ENCODE measurements at places on chromosomes 4 and X. TPM values are rescaled to one million over a fixed set of nuclear protein-coding genes. Genes with fewer than 3 reads are reported as not detected.
A peak's percentile ranks its signal among the peaks of the same experiment; 100 is the strongest.

GRCh38 chr4:17090063-17090462 lies 191.6 kb upstream of the LDB2 start:
- no peak for DNase-seq

- no peak for DNase-seq
Measured at GRCh38 chrX:141879616-141880015, 24.1 kb upstream of the MAGEC1 start.

DNA sequence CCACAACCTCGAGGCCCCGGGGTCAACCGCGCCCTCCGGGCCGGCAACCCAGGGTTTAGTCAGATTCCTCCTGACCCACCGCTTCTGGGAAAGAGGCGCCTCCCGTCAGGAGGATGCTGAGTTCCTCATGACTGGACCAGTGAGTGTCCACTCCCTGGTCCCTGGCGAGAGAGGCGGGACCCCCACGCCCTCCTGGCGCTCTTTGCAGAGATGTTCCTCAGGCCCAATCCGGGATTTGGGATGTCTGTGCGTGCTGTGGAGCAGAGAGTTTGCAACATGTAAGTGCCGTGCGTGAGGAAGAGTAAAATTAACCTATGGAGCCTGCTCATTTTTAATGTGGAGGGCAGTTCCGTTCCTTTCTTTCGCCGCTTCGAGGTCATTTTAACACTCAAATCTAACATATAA lies 824 bp upstream of the UGDH start:
- no peak for DNase-seq

DNA sequence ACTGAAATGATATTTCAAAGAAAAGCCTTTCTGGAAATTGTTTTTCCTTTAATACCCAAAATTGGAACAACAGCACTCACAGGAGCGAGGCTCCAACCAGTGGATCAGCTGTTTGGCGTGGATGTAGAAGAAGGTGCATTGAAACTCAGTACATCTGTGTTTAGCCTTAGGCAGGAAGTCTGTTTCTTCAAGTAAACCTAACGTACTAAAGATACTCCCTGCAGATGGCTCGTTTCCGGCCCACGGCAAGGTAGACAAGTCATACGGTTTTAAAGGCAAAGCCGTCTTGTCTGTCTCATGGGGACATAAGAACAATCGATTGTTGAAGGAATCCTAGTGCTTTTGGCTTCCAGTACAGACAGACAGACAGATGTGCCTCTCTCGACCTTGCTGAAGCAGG lies 50.0 kb upstream of the CLCN4 start:
- no peak for DNase-seq

- DNase-seq: no peak
Measured at GRCh38 chr4:100466501-100466900, 51.3 kb downstream of the EMCN start.

DNA sequence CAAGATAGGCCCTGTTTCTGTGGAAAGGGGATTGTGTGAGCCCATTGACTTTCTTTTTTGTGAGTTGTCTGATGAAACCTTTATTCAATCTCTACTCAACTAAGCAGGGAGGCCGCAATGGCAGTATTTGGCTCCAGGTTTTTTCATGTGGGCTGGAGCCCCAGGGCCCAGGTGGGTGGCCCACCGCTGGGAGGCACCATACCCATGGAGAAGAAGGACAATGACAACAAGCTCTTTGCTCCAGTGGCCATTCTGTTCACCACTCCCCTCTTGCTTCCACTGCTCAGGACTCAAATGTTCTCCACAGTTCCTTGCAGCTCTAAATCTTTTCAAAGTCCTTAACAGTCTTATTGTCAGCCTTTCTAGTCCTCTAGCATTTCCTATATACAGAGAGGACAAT lies 54.1 kb downstream of the HOPX start:
- no peak for DNase-seq

DNA sequence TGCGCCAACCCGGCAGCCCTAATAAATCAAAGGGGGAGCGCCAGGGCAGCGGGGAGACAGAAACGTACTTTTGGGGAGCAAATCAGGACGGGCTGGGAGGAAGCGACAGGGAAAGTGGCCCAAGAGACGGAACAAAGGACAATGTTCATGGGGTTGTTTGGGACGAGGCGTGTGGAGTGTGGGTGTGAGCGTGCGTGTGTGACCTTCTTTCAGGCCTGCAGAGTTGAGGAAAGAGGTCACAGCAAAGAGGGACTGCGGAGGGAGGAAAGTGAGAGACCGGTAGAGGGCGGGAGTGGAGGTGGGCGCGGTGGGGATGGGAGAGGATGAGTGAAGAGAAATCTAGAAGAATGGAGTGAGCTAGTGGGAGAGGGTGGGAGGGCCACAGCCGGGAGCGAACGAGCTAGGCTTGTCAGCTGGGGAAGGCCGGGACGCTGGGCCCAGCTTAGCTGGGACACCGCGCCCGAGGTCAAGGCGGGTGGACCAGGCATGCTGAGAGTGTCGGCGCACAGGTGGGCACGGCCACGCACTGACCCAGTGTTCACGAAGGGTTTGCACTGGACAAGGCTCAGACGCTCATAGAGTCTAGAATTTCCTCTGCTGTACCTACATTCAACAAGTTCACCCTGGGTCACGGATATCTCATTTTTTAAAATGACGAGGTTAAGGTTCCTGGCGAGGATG lies 14.7 kb upstream of the PITX2 start:
- no peak for DNase-seq

- DNase-seq: no peak
Measured at GRCh38 chr4:152606753-152607152, 70.9 kb upstream of the FBXW7 start.

- DNase-seq: peak; percentile 76
Measured at GRCh38 chr4:77093401-77093800, 17.6 kb upstream of the CCNI start.

GRCh38 chrX:110341189-110342035 lies 17.2 kb upstream of the RTL9 start:
- peak; percentile 83 for DNase-seq

- no peak for DNase-seq
Measured at GRCh38 chr4:121510341-121510874, 129.6 kb upstream of the QRFPR start.

GRCh38 chr4:41653523-41653922 lies 95.0 kb downstream of the PHOX2B start:
- no peak for DNase-seq

DNA sequence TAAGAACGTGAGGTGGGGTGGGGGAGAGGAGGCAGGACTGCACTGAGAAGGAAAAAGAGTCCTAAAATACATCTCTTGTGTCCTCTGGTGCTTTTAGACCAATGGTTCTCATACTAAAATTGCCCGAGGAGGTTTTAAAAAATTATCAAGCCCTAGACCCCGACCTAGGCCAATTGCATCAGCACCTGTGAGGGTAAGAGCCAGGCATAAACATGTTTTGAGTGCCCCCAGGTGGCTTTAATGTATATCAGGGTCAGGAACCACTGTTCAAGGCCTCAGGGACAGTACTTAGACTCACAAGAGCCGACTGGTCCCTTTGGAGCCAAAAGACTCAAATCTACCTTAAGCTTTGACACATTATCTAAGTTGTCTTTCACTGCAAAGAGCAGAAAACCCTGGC lies 37.5 kb upstream of the TMEM150C start:
- DNase-seq: no peak

The ASB5 gene
- 0.01 TPM for polyA plus RNA-seq

DNA sequence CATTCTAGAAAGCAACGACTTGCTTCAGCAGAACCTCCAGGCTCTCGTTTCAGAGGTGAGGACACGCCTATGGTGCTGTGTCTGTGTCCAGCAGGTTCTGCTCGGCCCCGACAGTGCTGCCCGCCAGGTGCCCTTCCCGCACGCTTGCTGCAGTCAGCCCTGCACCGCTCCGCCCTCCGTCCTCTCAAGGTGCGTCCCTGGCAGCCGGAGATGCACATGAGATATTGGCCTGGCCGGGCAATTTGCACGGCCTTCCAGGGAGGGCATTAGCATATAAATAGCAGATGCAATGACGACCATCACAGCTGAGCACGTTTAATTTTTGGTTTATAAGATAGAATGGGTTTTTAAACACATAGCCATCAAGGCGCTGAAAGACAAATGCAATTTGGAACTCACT lies 14.4 kb downstream of the UVSSA start:
- DNase-seq: no peak

The PAGE5 gene
- polyA plus RNA-seq: not detected

DNA sequence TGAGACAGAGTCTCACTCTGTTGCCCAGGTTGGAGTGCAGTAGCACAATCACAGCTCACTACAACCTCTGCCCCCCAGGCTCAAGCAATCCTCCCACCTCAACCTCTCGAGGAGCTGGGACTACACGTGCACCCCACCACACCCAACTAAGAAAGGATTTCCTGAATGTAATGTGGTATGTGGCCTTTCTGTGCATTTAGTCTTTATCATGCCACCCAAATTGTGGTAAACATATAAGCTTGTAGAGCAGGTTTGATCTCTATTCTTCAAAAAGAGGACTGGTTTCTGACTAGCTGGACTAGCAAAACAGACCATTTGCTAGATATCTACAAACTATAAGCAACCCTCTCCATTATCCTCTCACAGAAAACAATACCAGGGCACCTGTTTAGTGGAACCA lies 33.6 kb downstream of the ELOVL6 start:
- no peak for DNase-seq

- DNase-seq: no peak
Measured at GRCh38 chr4:157222771-157223160, 2.2 kb downstream of the GRIA2 start.

The SLC10A4 gene
- polyA plus RNA-seq: not detected

GRCh38 chr4:7359400-7360062 lies 75.2 kb downstream of the PSAPL1 start:
- DNase-seq: no peak

DNA sequence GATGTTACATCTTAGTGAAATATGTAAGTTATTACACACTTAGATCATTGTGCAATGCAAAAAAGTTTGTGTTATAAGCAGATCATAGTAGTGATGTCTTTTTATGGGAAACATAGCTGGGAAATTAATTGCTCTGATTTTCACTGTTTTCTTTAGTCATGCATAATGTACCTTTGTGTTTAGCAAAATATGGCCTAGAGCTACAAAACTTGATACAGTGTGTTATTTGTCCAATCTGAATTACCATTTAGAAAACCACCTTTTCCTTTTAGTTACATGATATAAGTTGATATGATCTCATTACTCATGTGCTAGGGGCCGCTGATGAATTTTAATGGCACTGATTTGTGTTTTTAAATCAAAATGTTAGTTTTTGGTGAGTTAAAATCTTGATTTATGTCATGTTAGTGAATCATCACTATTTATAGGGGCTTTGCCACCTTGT lies 2.0 kb downstream of the BMPR1B start:
- peak; percentile 65 for DNase-seq

DNA sequence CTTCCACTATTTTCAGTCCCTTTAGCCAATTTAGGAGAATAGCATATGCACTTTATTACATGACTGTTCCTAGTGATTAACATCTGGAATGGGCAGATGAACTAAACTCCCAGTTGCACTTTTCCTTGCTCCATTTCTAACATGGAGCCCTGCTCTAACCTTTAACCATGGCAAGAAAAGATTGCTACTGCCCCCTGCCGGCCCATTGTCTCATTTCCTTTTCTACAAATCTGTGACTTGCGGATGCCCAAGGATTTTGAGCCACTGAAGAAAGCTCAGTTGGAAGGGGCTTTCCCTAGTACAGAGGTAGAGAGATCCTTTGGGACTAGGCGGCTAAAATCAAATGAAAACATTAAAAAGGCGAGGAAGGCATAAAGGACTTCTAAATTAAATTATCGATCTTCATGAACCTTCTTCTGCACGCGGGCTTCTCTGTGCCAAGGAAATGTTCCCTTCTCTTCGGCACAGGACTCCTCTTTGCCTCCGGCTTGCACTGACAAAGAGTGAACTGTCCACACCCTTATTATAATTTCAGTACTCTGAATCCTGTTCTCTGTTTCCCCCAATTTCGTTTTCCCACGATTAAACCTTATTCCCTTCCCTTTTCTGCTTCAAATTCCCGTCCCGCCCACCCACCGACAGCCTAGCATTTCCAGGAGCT lies 577 bp upstream of the GLRA2 start:
- peak; percentile 60 for DNase-seq

GRCh38 chrX:69538321-69538876 lies 34.3 kb downstream of the NALF2 start:
- peak; percentile 14 for DNase-seq

DNA sequence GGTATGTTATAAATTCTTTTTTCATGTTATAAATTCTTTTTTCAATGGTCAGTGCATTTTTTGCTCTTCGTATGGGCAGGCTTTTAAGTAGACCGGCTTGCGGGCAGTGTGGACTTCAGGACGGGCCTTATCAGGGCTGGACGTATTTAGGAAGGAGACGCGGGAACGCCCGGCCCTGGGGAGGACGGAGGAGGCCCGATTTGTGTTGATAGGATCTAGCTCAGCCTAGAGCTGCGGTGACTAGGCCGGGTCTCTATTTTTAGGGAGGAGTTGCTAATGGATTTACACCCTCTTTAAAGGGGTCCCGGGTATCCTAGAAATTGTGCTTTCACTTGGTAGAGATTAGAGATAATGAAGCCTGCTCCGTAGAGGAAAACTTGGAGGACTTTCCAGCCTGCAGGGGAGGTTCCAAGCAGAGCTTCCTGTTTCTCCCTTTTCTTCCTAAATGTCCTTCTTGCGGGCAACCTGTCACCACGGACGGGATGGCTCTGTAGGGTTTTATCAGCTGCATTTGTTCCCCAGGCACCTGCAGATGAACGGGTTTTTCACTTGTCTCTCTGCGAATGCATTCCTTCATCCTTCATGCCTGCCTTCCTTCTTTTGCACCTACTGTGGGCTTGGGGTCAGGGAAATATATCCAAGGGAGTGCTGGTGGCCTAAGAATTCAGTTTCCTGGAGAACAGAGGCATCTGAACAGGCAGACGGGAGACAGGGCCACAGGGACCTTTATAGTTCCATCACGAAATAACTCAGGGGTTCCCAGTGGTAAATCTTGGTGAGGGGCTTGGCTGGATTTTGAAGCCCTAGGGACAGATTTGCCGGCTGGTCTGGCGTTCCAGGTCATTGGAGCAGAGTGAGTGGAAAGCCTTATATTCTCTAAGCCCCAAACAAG lies 1.4 kb downstream of the CD99 start:
- DNase-seq: no peak

The MGARP gene
- polyA plus RNA-seq: 2.7 TPM

DNA sequence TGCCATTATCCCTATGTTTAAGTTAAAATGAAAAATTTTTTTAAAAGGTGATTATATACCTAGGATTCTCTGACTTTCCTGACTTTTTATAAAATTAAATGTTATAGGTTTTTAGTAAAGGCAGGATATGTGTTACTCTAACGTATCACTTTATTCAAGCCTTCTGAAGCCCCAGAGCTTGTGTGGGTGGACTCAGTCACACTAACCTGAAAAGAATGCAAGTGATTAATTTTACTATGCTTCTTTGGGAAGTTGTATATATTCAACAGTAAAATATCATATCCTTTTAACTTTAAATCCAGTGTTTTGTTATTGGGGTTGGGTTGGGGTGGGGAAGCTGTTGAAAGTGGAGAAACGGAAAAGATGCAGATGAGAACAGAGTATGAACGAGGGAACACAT lies 22.8 kb downstream of the PDLIM3 start:
- peak; percentile 50 for DNase-seq

- no peak for DNase-seq
Measured at GRCh38 chr4:78424461-78424860, 127.1 kb upstream of the ANXA3 start.

GRCh38 chrX:148416931-148417330 lies 83.5 kb upstream of the AFF2 start:
- peak; percentile 76 for DNase-seq

GRCh38 chr4:23768541-23768940 lies 121.3 kb downstream of the PPARGC1A start:
- no peak for DNase-seq

The UCP1 gene
- not detected for polyA plus RNA-seq
